HTR-8/SVneo (cell line): ENCODE measurements at places on chromosomes 1 and 21.

DNA sequence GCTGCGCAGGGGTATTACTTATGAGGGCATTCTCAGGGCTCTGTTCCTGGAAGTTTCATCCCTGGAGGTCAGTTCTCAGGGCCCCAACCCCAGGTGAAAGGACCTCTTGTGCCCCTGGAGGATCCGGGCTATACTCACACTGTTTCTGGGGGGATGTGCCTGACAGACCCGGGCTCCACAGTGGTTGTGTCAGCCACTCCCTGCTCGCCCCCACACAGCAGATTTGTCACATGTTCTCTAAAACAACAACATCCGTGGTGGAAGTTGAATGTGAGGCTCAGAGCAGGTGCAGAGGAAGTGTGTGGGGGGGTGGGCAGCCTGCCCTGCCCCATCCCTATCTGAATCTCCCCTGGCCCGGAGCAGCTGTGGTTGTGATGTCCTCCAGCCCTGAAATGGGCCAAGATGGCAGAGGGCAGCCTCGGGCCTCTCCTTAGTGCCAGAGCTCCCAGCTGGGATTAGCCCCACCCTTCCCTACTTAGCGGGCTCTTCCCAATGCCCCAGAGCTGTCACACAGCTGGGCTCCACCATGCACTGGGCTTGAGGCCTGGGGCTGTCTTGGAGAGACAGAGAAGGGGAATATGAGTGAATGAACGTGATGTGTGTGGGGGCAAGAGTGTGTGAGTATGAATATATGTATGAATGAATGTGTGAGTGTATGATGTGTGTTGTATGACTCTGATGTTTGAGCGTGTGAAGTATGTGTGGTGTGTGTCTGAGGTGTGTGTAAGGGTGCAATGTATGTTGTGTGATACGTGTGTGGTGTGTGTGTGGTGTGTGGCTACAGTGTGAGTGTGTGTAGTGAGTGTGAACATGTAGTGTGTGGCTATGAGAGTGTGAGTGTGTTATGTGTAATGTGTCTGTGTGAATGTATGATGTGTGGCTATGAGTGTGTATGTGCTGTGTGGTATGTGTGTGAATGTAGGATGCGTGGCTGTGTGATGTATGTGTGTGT is 1.5 kb upstream of the FCMR start:
- DNase-seq: no peak

DNA sequence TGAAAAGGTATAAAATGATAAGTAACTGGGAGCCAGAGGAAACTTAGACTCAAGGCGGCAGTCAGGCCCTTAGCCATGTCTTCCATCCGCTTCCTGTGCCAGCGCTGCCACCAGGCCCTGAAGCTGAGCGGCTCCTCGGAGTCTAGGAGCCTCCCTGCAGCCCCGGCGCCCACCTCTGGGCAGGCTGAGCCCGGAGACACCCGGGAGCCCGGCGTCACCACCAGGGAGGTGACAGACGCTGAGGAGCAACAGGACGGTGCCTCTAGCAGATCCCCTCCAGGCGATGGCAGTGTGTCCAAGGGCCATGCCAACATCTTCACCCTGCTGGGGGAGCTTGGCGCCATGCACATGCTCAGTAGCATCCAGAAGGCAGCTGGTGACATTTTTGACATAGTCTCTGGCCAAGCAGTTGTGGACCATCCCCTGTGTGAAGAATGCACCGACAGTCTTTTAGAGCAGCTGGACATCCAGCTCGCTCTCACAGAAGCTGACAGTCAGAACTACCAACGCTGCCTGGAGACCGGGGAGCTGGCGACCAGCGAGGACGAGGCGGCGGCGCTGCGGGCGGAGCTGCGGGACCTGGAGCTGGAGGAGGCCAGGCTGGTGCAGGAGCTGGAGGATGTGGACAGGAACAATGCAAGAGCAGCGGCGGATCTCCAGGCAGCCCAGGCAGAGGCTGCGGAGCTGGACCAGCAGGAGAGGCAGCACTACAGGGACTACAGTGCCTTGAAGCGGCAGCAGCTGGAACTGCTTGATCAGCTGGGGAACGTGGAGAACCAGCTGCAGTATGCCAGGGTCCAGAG is at the start of gene BECN2:
Gene BECN2, plus strand, starts transcription at position 76 of the 803 bp plus-strand sequence. Its CDS starts 0 bp downstream, at position 76.
- no peak for DNase-seq

GRCh38 chr1:25063591-25064416 is 133.7 kb upstream of the RUNX3 start:
- DNase-seq: peak; percentile 13

DNA sequence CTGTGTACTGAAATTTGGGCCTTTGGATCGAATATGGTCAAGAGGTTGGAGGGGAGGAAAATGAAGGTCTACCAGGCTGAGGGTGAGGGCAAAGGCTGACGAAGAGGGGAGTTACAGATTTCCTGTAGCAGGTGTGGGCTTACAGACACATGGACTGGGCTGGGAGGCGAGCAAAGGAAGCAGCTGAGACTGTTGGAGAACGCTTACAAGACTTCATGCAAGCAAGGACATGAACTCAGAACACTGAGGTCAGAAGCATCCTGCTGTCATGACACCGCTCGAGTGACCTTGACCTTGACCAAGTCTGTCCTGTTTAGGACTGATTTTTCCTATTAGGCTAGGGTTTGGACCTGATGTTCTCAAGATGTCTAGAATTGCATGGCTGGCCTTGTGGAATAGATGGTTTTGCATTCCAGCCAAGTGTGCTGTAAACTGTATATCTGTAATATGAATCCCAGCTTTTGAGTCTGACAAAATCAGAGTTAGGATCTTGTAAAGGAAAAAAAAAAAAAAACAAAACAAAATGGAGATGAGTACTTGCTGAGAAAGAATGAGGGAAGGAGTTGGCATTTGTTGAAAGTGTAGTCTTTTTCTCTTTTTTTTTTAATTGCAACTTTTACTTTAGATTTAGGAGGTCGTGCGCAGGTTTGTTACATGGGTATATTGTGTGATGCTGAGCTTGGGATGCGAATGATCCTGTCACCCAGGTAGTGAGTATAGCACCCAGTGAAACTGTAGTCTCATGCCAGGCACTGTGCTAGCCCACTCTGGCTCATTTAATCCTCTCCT is 5.8 kb downstream of the ELF3 start:
- no peak for DNase-seq

DNA sequence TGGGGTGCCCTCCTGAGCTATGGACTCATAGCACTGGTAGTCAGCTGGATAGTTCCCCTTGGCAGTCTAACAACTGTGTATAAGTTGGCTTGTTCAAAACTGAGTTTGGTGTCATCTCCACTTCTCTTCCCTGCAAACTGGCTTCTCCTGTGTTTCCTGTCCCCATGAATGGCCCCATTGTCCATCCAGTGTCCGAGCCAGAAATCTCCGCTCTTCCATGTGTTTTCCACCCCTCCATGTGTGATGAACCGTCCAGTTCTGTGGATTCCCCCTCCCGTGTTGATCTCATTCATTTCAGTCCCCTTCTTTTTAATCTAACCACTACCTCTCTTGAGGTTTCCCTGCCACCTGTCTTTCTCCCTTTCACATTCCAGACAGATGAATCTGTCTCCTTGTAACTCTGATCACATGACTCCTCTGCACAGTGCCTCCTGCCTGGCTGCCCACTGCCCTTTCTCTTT is 195.7 kb downstream of the ROR1 start:
- DNase-seq: peak; percentile 35

GRCh38 chr1:194104247-194104844 is 917.9 kb upstream of the B3GALT2 start:
- no peak for DNase-seq

DNA sequence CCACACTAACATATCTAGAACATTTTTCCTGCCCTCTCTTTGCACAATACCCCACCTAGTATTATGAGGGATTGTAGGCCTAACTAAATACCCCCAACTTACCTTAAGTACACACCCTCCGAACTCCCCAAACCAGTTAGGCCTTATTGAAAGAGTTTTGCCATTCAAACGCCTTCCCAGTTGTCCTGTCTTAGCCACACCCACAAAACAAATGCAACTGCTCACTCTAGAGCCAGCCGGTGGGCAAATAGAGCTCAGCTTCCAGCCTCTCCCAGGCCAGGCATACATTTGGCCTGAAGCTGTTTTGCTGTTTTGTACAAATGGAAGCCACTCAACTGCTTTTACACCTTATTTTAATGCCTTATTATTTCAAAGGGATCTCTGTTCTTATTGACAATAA is 224.2 kb upstream of the RUNX1 start:
- DNase-seq: no peak

DNA sequence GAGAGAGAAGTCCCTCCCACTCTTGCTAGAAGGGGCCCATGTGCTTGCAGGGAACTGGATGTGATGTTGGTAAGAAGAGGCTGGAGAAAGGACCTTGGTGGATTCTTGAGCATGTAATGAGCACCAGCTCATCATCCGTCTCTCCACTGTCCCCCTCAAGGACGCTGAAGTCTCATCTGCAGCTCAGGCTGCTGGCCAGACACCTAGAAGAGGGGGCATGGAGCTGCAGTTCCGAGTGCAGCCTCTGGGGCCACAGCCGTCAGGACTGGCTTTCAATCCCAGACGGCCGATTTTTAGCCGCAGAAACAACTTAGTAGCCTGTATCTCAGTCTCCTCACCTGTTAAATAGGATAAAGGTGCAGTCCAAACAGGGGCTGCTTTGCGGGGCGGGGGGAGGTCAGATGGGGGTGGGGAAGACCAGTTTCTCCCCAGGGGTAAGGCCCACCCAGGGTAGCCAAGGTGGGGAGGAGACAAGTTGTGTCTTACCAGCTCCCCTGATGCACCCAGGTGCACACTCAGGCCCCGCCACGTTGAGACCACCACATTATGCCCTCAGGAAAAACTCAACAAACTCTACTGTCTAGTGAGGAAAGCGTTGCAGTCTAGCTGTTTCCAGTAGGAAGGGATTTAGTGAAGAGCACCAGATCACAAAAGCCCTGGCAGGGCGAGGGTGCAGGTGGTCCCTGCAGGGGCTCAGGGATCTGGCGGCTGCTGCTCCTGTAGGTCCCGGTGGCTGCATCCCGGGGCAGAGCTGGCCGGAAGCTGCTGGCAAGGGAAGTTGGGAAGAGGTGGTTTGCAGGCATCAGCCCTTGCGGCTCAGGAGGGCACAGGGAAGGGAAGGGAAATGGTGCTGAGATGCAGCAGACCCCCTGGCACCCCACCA is 29.5 kb downstream of the LDLRAP1 start:
- DNase-seq: peak; percentile 65

GRCh38 chr1:35810096-35810881 is 2.5 kb downstream of the AGO4 start:
- no peak for DNase-seq
